IgD-negative memory B cell (primary cell): ENCODE measurements at places on chromosomes 5 and 9. TPM values are rescaled to one million over a fixed set of nuclear protein-coding genes. Genes with fewer than 3 reads are reported as not detected.

The MARVELD2 gene
- polyA plus RNA-seq: 2.5 TPM

The CYSTM1 gene
- polyA plus RNA-seq: 21.3 TPM

The POU5F2 gene
- 0.08 TPM for polyA plus RNA-seq

The PLK2 gene
- 1.5 TPM for polyA plus RNA-seq

The NEUROG1 gene
- not detected for polyA plus RNA-seq

The PCDHA8 gene
- not detected for polyA plus RNA-seq

The RLN2 gene
- polyA plus RNA-seq: 5.1 TPM

The INSL4 gene
- polyA plus RNA-seq: not detected

The NUDT2 gene
- polyA plus RNA-seq: 19.0 TPM

The HTR4 gene
- polyA plus RNA-seq: not detected

The ALDH1B1 gene
- polyA plus RNA-seq: 9.6 TPM

The FGF1 gene
- not detected for polyA plus RNA-seq

The FAM221B gene
- polyA plus RNA-seq: not detected

The PCDHGB1 gene
- 0.41 TPM for polyA plus RNA-seq

The MYMK gene
- polyA plus RNA-seq: not detected

The FUBP3 gene
- polyA plus RNA-seq: 29.3 TPM

The NRARP gene
- polyA plus RNA-seq: not detected

The QRFP gene
- polyA plus RNA-seq: not detected

The PHF24 gene
- 0.06 TPM for polyA plus RNA-seq

The TGFBI gene
- polyA plus RNA-seq: 7.1 TPM

The CA9 gene
- not detected for polyA plus RNA-seq

The PTCH1 gene
- 19.3 TPM for polyA plus RNA-seq

The ZNF883 gene
- 1.2 TPM for polyA plus RNA-seq

The PCDHB14 gene
- polyA plus RNA-seq: not detected

The C9orf50 gene
- not detected for polyA plus RNA-seq

The BNC2 gene
- not detected for polyA plus RNA-seq

The EMB gene
- 96.3 TPM for polyA plus RNA-seq

The MARCHF3 gene
- polyA plus RNA-seq: 31.7 TPM

The MARCHF6 gene
- polyA plus RNA-seq: 39.3 TPM

The SPOCK1 gene
- not detected for polyA plus RNA-seq

The TRUB2 gene
- 27.6 TPM for polyA plus RNA-seq

The STPG3 gene
- polyA plus RNA-seq: not detected

The PPP3R2 gene
- polyA plus RNA-seq: not detected

The CEP78 gene
- polyA plus RNA-seq: 12.3 TPM

The ANKRD20A1 gene
- polyA plus RNA-seq: not detected

The SPINK7 gene
- not detected for polyA plus RNA-seq

The TTC1 gene
- 80.0 TPM for polyA plus RNA-seq

The PCDHGA6 gene
- polyA plus RNA-seq: 0.08 TPM

The CCNI2 gene
- polyA plus RNA-seq: 0.51 TPM

The SLC1A3 gene
- polyA plus RNA-seq: not detected

The UBAP2 gene
- 12.7 TPM for polyA plus RNA-seq

The CCL21 gene
- polyA plus RNA-seq: not detected

The BTNL8 gene
- not detected for polyA plus RNA-seq

The CXCL14 gene
- polyA plus RNA-seq: not detected

The TXNDC15 gene
- polyA plus RNA-seq: 14.2 TPM

The ASB6 gene
- 27.2 TPM for polyA plus RNA-seq

The DRD1 gene
- polyA plus RNA-seq: not detected

The SLC6A3 gene
- not detected for polyA plus RNA-seq

The CCDC192 gene
- not detected for polyA plus RNA-seq

The UBE2QL1 gene
- polyA plus RNA-seq: not detected

The GPR151 gene
- not detected for polyA plus RNA-seq

The OR1Q1 gene
- polyA plus RNA-seq: not detected

The NTNG2 gene
- 0.84 TPM for polyA plus RNA-seq

The PCDHGB4 gene
- 0.08 TPM for polyA plus RNA-seq
